AG04449 (cell line): ENCODE measurements at places on chromosomes 4 and X.

- peak; percentile 2 for DNase-seq
These were observed 8.8 kb downstream of the DDX53 start for GRCh38 chrX:23008431-23009099.

DNA sequence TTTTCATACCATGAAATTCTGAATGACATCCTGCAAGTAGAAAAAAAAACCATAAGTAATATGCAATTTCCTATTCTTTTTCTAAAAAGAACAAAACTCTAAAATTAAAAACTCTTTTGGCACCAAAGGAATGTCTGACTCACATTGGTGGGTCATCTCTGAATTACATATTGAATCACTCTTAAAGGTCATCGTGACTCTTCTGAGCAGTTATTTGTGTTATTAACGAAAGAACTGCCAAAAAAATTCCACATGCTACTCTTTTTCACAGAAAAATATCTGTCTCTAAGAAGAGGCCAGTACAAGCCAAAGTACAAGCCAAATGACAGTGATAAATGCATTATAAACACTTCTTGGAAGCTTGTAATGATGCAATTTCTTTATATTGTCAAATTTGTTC lies 282.2 kb downstream of the GUCY2F start:
- peak; percentile 4 for DNase-seq

- DNase-seq = no peak
These were observed 82.0 kb upstream of the STS start for GRCh38 chrX:7065473-7065872.

GRCh38 chr4:113270520-113271319 lies 221.3 kb downstream of the ANK2 start:
- no peak for DNase-seq

GRCh38 chrX:39643550-39643949 lies 454.2 kb downstream of the BCOR start:
- DNase-seq = no peak

DNA sequence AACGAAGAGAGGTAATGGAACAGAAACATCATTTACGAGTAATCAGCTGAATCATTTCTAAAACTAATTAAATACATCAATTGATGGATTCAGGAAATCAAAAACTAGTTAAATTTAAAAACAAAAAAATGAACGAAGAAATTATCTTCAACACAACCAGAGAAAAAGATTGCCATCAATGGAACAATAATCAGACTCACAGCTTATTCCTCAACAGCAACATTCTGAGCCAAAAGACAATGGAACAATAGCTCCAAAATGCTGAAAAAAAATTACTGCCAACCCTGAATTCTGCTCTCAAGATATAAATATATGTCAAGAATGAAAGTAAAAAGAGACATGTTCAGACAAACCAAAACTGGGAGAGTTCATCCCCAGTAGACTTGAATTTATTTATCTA lies 65.5 kb upstream of the KLF3 start:
- DNase-seq = no peak

DNA sequence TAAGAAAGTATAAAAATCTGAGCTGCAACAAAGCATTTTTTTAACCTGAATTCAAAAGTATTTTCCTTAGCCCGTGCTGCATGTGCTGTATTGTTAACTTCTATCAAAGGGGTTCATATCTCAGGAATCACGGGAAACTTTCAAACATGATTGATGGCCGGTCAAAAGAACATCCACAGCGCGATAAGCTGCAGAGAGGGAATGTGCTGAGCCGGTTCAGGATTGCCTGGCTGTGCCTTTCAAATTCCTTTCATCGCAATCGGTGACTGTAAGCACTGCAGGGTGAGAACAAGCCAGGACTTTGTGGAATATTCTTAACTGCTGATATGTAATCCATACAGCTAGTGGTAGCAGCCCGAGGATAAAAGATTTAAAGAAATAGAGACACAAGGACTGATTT lies 210.9 kb upstream of the NOCT start:
- DNase-seq = no peak

- no peak for DNase-seq
These were observed 247.1 kb upstream of the PITX2 start for GRCh38 chr4:110869862-110870572.

DNA sequence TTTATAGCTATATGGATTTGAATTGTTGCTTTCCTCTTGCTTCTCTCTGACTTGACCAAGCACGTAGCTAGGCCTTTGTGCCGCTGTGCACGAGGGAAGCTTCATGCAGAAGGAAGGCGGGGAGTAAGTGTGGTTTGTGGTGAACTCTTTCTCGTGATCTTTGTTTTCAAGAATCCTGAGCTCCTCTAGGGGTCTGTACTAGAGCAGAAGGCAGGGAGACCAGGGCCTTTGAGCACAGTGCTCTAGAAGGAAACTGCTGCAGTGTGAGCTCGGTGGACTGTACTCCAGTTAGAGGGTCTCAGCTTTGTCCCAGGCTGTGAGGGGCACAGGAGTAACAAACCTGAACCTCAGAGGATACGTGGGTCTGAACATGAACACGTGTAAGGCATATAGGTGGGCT lies 49.0 kb downstream of the AGA start:
- DNase-seq = no peak

- no peak for DNase-seq
These were observed 12.7 kb downstream of the ACOX3 start for GRCh38 chr4:8427761-8428287.

- no peak for DNase-seq
These were observed 65.7 kb upstream of the KCNIP4 start for GRCh38 chr4:22014222-22014741.

DNA sequence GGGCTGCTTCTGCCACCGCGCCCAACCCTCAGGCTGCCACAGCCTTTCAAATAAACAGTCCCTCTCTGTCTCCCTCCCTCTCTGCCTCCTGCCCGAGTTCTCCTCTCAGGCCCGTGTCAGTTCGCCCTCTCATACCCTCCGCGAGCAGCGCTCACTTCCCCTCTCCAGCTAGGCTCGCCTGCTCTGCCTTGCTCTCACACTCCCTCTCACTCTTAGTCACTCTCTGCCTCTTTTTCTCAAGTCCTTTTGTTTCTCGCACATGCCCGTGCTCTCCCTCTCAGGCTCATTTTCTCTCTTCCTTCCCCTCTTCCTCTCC lies 3.2 kb downstream of the EFNB1 start:
- DNase-seq = no peak
